LNCaP clone FGC (cell line): ENCODE measurements at places on chromosomes 12 and 14.

DNA sequence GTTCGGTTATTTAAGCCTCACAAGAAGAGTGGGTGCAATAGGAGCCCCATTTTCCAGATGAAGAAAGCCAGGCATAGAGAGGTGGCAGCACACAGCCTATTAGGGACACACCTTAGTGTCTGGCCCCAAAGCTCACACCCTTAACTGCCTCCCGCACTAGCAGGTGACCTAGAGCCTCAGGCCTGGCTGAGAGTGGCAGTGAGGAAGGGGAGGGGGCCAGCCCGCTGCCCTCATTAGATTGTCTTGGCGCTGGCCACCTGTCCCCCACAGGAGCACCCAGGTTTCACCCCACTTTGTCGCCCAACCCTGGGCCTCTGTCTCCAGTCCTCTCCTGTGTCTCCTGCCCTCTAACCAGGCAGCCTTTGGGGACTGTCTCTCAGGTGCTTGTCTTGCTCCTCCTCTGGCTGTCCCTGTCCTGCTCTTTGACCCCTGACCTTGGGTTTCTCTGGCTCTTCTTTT lies 18.5 kb upstream of the PGF start:
- no peak for DNase-seq

- DNase-seq = no peak
These were observed 69.4 kb downstream of the ACSM4 start for GRCh38 chr12:7373226-7373625.

GRCh38 chr14:99261912-99262787 lies 9.8 kb downstream of the BCL11B start:
- DNase-seq = no peak

GRCh38 chr14:36951380-36951911 lies 221.0 kb downstream of the SLC25A21 start:
- no peak for DNase-seq

DNA sequence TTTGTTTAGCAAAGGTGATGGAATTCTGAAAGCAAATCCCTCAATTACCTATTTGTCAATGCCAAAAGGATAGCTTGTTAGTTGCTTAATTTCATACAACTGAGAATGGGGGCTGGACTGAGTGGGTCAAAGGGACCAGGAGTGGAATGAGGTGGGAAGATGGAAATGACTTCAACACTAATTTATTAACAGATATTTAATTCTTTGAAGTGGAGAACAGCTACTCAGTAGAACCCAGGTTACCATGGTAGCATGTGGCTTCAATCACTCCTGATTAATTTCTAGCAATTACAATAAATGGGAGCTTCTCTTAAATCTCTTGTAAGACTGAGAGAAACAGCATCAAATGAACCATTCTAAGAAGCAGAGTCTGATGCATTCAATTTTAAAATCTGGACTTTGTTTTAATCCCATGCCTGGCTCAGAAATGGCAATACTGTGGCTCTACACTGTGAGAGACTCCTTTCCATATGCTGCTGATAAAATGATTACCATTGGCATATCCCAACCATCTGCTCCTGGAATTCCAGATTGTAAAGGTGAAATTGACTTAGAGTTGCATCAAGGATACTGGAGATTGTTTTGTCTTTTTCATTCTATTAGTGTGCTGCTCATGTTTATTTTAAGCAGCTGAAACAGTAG lies 607.8 kb downstream of the SNAPC1 start:
- no peak for DNase-seq

DNA sequence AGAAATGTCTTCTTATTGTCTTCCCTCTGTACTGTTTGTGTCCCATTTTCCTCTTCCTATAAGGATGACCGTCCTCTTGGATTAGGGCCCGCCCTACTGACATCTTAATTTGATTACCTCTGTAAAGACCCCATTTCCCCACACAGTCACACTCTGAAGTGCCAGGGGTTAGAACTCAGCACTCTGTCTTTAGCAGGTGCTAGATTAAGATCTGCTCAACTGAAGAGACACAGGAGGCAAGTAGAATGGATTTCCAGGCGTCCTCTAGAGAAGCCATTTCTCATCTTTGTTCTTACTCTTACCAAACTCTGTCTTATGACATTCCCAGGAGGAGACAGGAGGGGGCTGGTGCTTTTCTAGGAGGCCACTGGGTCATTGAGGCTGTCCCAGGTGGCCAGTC lies 50.8 kb downstream of the VCPKMT start:
- no peak for DNase-seq

- DNase-seq = no peak
These were observed 800 bp downstream of the PCNX4 start for GRCh38 chr14:60092526-60092920.

GRCh38 chr12:22684140-22685118 lies 59.5 kb downstream of the ETNK1 start:
- peak; percentile 28 for DNase-seq

- no peak for DNase-seq
These were observed 65.5 kb downstream of the SVOP start for GRCh38 chr12:108955225-108955835.

GRCh38 chr14:73719791-73720190 lies 5.6 kb upstream of the PNMA1 start:
- DNase-seq = no peak

DNA sequence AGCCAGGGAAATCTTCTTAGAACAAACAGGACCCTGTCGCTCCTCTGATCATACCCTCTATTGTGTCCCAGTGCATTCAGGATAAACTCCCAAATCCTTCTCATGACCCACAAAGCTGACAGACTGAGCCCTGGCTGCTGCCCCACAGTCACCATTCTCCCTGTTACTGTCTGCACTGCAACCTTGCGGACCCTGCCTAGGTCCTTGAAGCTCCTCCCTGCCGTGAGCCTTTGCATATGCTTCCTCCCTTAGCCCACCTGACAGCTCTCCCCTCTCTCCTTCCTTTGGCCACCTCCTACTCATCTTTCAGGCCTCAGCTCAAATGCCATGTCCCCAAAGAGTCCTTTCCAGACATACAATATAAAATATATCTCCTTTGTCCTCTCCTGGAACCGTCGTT lies 62.4 kb downstream of the SLC6A12 start:
- no peak for DNase-seq

DNA sequence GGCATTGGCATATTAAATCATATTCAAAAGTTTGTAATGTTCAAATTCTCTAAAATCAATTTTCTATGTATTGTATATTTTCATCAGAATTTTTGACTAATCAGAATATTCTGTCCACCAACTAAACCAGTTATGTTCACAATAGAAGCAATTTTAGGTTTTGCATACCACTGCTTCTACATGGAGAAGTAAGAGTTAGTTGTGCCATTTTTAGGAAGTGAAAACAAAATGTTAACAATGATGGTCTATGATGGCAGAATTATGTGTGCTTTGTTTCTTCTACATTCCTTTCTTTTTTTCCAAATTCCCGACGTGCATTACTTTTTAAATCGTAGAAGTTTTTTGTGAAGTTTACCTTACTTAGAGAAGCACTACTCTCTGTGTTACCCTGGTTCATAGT lies 29.5 kb downstream of the ABHD12B start:
- no peak for DNase-seq

DNA sequence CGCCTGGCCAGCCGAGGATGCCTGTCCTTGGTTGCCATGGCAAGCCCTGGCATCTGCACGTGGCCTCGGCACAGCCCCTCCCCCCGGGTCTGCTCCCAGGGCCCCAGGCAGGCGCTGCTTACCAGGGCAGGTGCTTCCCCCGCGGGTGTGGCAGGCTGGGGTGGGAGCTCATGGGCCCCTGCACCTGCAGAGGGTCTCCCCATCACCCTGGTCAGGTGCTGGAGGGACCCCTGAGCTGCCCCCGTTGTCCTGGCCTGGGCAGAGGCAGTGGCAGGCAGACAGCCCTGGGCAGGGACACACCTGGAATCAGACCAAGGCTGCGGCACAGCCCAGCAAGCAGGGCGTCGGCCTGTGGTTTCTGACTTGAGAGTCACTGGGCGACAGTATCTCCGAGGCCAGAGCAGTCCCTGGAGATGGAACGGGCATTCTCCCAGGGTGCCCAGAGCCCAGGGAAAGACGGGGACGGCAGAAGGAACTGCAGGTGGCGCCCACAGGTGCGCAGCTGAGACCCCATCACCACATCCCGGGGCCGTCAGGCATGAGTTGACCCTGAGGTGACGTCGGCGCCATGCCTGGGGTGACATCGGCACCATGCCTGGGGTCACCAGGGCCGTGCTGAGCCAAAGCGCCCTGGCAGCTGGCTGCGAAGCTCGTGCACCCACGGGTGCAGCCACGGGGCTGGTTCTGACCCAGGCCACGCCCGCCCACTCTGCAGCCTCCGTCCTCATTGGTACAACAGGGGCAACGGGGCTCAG lies 56.1 kb upstream of the FBRSL1 start:
- DNase-seq = no peak

DNA sequence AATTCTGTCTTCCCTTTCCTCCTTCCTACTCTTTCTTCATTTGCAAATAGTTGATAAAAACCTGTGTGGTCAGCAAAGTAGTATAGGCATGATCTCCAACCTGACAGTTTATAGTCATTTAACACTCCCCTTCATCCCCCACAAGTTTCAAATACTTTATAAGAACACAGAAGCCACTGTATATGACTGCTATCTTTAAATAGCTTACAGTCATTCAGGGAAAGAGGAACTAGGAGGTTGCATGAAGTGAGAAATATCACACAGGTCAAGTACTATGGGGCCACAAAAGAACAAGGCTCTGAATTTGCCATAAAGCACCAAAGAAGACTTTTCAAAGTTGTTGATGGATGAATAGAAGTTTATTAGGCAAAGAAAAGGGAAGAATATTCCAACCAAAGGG lies 431.3 kb downstream of the NPAS3 start:
- DNase-seq = no peak

GRCh38 chr14:74474376-74474775 lies 18.7 kb downstream of the NPC2 start:
- no peak for DNase-seq

- no peak for DNase-seq
These were observed 183.4 kb downstream of the PTPN11 start for GRCh38 chr12:112602150-112602549.

DNA sequence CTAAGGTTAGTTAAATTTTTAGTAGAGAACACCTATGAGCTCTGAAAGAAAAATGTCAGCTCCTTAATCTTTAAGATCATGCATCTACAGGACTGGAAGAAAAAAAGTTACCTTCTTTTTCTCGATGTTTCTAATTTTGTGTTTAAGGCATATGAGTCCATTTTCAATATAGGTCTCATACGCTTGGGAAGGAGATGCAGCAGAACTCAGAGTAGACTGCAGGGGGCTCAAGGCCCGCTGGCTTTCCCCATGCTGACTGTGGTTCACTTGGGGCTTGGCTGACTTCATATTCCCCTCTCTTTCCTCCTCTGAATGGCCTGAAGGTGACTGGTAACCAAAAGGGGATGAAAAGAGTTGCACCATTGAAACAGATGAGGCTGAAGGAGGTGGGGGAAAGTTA lies 1.5 kb downstream of the CAPRIN2 start:
- DNase-seq = no peak

- no peak for DNase-seq
These were observed 46.0 kb upstream of the LGR5 start for GRCh38 chr12:71393625-71394024.

DNA sequence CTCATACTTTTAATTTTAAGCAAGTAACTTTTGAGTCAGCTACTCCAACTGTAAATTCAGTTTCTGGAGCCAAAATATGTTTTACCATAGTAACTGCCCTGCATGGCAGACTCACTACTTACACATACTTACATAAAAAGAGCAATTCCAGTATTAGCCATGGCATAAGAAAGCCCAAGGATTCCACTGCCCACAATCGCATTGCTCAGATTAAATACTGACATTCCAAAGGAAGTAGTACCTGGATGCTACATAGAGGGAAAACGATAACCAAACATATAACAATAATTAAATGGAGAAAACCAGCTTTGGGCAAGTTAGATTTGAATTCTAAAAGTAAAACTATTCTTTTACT lies 2.2 kb downstream of the SLC38A2 start:
- no peak for DNase-seq

DNA sequence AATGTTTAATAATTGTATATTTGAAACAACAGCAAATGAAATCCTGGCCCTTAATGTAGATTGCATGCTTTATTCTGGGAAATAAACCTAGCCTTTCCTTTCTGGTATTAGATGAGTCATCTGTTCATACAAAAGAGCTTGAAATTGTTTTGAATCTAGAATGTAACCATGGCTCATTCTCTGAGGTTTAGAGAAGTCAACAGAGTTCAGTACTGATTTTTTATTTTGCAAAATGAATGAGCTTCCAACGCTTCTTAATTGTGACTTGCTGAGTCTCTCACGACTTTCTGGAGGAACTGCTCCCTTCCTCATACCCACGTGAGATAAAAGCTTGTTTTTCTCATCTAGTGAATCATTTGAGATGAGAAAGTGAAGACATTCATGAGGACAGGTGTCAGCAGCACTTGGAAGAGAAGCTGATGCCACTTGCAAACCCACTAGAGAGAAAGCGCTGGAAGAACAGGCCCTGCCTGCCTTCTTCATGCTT lies 509.6 kb downstream of the VRK1 start:
- DNase-seq = no peak

GRCh38 chr14:51650716-51651387 lies 858 bp upstream of the FRMD6 start:
- no peak for DNase-seq

DNA sequence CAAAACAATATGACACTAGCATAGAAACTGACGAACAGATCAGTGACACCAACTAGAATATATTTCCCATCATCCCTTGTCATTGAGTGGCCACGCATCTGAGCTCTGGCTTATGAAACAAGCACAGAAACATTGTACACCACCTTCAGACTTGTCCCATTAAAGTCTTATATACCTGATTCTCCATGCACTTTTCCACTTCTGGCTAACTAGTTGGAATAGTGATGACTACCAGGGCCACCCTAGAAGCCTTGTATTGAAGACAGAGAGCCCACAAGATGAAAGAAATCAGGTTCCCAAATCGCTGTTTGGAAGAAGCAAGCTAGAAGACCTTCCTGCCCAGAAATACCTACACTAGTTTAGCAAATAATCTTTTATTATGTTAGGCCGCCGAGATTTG lies 99.7 kb upstream of the PPM1H start:
- no peak for DNase-seq

GRCh38 chr12:10171973-10172728 lies at the start of gene OLR1:
TSS of gene OLR1 (minus strand) at chr12:10172132. CDS start at chr12:10172077, 55 bp downstream.
- DNase-seq = no peak

DNA sequence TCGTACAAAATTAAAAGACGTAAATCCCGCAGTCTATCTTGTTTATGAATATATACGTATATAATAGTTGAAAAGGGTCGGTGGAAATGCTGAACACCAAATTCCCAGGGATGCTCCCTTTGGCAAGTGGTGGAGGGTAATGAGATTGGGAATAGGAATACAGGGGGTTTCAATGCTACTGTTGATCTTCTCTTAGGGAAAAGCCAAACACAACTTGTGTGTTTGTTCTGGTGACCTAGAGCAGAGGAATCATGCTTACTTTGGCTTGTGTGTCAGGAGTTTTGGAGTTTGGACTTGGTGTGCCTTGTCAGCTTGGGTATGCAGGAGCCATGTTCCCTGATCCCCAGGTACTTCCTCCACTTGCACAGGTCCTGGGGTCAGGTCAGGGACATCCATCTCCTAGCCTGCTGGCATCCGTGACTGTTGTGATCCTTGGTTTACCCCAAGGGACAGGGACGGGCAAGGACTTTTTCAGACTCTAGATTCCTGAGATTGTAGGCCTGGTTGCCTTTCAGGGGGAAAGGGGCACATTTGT lies 4.1 kb downstream of the SLC10A1 start:
- DNase-seq = no peak

GRCh38 chr12:120262852-120263747 lies 2.4 kb downstream of the PXN start:
- DNase-seq = no peak
